ENCODE measurements at places on chromosomes 2 and 18.

DNA sequence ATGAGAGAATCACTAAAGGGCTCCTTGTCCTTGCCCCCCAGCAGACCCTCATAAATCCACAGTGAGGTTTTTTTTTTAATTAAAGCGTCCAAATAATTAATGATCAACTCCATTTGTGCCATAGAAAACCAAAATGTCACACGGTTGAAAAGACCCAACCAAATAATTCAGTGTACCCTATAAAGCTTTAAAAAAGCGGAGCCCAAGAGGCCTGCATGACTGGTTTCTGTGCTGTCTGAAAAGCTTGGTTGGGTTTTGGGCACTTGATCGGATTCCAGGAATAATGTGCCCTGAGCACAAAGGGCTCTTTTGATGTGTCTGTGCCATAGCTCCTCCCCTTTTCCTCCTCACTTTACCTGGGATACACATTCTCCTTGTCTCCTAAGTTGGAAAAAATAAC, 523.2 kb downstream of the TNS1 start:
- no peak for DNase-seq

DNA sequence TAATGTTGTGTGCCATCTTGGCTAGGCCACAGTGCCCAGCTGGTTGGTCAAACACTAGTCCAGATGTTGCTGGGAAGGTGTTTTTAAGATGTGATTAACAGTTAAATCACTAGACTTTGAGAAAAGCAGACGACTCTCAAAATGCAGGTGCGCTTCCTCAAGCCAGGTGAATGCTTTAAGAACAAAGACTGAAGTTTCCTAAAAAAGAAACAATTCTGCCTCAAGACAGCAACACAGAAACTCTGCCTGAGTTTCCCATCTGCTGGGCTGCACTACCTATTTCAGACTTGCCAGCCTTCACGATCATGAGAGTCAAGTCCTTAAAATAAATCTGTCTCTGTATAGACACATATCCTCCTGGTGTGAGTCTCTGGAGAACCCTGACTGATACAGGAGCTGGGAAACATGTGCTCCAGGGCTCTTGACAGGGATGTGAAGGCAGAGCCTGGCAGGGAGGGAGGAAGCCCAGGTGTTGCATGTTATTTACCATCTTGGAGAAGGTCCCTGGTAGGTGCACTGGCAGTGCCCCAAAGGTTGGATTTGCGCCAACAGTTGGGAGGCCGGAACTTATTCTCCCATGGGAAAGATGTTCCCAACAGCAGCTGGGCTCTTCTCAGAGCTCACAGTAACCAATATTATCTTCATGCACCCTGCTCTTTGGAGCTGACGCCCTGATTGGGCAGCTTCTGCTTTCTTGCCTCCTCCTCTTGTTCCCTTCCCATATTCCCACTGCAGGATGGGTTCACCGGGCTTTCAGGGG, 43.9 kb downstream of the ST6GAL2 start:
- DNase-seq, result no peak

GRCh38 chr2:126995621-126996377, 97.1 kb downstream of the TEX51 start:
- no peak for DNase-seq

- DNase-seq, result no peak
Observed at GRCh38 chr2:37307500-37307899, 17.1 kb downstream of the PRKD3 start.

DNA sequence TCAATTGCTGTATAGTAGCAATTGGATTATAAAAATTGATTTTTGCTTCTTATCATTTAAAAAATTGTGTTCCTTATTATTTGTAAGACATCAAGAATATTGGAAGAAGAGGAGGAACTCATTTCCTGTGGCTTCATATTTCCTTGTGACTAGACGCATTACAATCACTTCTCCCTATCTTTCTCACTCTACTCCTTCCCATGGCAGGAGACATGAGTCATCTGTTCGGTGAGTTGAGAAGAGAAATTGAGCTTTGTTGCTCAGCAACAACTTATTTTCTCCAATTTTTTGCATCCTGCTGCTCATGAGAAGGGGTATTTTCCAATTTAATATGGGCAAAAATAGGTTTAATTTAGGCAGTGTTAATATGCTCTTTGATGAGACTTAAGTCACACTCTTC, 1783.9 kb downstream of the SUCLG1 start:
- DNase-seq, result no peak
